ENCODE measurements at places on chromosomes 6 and 20.
A peak's percentile ranks its signal among the peaks of the same experiment; 100 is the strongest.

GRCh38 chr6:158361961-158362669 is 49.9 kb downstream of the TULP4 start:
- no peak for DNase-seq

GRCh38 chr6:63446405-63446804 is 125.9 kb upstream of the LOC128125822 start:
- DNase-seq, result no peak

DNA sequence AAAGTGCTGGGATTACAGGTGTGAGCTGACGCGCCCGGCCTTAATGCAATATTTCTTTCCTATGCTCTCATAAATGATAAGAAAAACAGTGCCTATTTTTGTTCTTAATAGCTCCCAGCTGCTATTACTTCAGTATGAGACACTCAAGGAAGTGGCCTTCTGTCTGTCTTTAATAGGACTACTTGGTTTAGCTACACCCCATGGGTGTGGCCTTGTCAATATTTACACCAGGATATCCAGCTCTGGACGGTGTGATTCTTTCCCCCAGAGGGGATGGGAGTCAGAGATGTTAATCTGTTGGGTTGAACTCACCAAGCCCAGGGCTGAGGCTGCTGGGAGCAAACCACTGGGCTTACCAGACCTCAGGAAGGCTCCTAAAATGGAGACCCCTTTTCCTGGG is 134.2 kb downstream of the CEP57L1 start:
- no peak for DNase-seq

DNA sequence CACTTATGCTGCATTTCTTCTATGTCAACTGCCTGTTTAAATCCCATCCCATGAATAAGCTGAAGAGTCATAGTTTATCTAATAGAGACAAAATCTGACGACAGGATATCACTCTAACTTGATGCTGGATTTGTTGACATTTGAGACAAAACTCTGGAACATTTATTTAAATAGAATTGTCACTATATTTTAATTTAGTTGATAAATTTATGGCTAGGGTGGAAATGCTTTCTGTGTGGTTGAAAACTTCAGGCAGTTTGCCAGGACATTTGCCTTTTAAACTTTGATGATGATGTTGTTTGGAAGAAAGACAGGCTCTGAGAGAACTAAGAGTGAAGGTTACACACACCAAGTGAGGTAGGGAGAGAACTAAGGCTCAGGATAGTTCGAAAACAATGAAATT is 68.1 kb downstream of the GJA1 start:
- DNase-seq, result no peak

DNA sequence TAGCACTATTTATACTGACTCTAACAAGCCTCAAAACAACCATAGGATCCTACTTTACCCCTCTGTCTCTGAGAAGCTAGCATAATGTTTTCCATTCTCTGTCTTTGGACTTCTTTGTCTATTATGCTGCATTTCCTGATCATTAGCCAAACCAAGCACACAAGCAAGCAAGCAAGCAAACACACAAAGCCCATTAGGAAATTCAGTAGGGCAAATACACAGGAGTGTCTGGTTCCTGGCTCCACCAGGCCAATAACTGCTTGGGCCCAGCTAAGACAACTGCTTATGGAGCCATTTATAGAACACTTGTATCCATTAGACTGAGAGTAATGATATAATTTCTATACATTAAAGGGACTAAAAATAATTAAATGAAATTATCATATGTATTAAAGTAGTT is 952.9 kb upstream of the EPHA7 start:
- DNase-seq, result no peak

DNA sequence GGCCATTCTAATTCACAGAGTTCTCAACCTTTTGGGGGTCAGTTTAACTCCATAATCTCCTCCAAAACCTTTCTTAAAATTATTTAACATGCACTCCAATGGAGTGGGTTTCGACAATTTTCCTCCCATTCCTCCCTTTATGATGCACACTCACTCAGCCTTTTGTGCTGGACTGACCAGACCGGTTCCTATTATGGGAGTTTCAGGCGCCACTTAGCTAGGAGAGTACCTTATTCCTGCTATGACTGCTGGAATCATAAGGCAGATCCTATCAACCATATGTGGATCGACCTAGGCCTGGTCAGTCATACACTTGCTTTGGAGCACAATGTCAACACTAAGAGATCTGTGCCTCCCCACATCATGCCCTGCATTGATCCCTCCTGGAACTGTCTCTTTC is 63.9 kb upstream of the MOCS1 start:
- DNase-seq, result no peak

DNA sequence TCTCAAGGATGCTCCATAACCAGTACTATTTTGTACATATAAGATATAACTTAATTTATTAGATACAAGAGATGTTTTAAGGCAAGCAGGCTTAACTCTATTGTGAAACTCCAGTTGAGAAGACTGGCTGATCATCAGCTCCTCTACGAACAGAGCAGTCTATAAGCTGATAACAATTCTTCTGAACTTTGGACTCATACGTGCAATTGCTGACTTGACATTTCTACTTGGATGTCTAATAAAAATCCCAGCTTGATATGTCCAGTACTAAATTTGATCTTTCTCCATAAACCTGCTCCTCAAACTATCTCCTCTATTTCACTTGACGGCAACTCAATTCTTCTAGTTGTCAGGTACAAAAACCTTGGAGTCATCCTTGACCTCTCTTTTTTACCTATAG is 141.9 kb downstream of the HS3ST5 start:
- no peak for DNase-seq

DNA sequence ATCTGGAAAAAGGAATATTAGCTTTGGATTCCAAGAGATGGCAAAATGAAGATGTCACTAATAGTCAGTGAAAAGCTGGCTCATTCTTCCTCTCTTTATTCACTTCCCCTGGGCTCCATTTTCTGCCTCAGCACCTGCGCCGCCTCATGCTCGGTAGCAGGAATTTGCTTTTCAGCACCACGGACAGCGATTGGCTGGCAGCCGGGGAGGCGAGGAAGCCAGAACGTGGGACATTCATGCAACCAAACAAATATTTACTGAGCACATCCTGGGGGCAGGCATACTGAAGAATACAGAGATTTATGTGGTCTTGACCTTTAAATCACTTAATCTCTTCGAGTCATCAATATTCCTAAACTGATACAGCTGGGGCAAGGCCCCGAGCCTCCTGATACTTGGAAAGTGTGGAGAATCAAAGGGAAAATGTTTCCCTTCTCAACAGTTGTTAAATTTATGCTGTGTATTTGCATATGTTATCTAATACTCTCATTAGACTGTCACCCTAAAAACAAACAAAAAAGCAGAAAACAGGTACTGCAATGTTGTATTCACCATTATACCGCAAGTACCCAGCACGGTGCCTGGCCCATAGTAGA is 12.1 kb upstream of the PDYN start:
- peak; percentile 36 for DNase-seq

DNA sequence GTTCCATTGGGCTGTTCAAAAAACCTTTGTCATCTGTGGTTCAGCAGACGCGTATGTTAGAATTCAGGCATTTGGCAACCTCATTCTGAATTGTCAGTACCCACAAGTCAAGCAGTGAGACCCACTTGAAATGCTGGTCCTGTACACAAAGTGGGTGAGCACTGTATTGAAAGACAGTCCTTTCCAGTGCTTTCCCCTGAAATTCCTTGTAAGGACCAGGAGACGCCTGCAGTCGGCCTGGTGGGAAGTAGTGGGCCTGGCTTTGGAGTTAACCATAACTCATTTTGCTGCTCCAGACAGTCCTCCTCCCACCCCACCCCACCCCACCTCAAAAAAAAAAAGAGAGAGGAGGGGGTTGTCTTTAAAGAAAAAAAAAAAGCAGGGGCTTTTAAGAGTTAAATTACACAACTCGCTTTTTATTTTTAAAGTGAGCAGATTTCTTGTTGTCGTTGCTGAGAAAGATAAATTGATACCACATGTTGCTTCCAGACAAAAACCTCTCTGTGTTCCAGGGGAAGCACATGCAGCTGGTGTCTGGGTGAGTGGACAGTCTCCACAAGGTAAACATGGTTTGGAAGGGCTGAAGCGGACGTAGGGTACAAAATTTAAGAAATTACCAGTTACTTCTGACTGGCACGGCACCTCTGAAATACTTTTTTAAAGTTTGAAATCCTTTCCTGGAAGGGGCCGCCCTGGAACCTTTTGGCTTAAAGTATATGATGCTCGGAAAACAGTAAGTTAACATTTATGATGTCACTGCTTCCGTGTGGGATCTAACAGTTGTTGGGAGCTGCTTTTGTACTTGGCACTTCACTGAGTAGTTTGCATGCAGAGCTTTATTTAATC is 95.3 kb downstream of the FOXO3 start:
- DNase-seq, result no peak

DNA sequence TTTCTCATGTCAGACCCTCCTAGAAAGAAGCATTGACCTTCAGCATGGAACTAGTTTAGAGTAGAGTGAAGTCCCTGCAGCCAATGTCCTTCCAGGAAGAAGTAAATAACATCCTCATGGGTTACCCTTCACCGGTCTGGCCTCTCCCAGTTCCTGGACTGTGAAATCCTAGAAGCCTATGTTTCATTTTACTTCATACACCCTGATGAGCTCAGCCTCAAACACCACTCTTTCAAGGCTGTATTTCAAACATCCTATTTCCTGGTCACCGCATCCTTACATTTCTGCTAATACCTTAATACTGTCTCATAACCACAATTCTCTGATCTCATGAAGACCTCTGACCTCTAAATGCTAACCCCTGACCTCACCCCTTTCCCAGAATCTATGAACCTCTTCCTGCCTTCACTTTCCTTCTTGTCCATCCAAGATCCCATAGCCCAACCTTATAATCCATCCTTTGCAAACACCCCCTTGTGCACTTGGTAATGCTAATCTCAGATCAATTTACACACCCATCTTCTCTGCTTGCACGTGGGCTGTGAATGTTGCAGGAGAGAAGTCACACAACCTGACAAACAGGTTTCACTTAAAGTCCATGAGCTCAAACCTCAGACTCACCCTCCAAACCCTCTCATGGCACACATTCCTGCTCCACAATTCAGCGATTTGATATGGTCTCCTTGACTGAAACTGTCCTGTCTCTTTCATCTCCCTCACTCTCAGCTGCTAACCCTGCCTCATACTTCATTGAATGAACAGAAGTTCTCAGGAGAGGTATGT is 30.2 kb downstream of the SLC2A10 start:
- no peak for DNase-seq

- DNase-seq, result no peak
Observed at GRCh38 chr6:52331793-52332457, 30.0 kb upstream of the PAQR8 start.

DNA sequence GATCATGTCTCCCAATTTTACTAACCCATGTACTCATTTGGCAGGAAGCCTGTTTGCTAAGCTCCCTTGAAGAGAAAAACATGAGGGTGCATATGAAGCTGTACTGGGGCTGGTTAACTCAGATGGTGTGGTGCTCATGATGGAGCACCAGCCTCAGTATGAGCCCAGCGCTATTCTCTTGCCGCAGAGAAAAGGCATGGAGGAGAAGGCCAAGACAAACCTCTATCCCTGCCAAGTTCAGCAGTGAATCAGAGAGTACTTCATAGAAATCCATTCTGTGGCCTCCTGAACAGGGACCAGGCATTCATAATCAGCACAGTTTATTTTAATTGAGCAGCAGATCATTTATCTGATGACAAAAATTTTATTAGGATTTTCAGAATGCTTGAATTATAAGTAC is 398.1 kb downstream of the LMBRD1 start:
- no peak for DNase-seq

DNA sequence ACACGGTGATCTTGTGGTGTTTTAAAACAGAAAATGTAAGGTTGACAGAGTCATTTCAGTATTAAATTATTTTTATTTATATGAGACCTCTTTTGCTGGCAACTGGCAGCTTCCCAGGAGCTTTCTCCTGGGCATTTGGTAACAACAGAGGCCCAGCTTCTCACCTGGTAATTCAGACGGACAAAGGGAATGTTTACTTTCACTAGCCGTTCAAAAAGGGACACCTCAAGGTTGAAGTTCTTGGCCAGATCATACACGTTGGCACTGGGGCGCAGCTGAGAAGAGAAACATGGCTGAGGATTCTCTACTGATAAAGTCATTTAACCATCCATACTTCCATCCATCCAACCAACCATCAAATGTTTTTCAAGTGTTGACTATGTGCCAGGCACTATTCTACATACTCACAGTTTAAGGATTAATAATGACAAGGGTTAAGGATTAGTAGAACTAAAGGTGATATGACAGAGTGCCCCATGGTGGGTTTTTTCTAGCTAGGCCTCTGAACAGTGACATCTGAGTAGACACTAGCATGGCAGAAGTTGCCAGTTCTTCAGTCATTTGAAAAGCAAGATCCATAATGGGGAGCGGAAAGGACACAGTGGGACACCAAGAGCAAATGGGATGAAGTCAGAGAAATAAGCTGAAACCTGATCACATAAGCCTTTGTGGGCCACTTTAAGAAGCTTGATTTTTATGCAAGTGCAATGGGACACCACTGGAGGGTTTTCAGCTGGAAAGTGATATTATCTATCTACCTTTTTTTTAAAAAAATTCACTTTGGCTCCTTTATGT is 25.1 kb downstream of the ZNFX1 start:
- DNase-seq, result no peak

- no peak for DNase-seq
Observed at GRCh38 chr20:38095017-38095686, 61.6 kb downstream of the RPRD1B start.

DNA sequence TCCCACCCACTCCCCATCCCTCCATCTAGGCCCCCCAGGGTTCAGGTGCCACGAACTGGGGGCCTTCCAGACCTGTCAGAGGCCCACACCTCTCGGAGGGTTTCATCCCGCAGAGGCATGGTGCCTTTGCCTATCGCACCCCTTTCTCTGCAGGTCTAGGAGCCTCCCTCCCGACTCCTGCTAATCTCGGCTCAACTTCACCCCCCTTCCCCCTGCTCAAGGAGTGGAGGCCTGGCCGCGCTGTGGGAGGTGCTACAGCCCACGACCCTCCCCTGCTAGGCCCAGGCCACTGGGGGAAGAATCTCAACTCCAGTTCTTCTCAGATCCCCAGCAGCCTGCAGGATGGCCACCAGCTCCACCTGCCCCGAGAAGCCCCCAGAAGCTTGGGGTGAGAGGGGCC is at the start of gene TULP1:
Gene TULP1 (minus strand): TSS at position 157 of the 400 bp plus-strand sequence. CDS start 38 bp downstream, at position 119.
- no peak for DNase-seq

GRCh38 chr6:161271343-161272030 is 2.4 kb downstream of the AGPAT4 start:
- no peak for DNase-seq

- no peak for DNase-seq
Observed at GRCh38 chr6:169243186-169243585, 10.5 kb downstream of the THBS2 start.

DNA sequence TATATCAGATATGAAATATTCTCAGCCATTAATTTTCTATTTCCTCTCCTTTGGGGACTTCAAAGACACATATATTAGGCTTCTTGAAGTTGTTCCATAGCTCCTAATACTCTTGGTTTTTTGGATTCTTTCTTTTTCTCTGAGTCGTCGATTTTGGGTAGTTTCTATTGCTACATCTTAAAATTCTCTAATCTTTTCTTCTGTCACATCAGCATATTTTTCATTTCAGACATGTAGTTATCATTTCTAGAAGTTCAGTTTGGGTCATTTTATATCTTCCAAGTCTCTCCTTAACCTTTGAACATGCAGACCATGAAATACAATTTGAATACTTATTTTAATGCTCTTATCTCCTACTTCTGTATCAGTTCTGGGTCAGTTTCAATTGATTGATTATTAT is 38.9 kb upstream of the SCRT2 start:
- no peak for DNase-seq

Measured in activated gamma-delta T cell treated with anti-CD3 and anti-CD28 coated beads, Interleukin-2, amount 50 U/mL, for 16 hours (primary cell).